ENCODE measurements at places on chromosomes 5 and 9.
A peak's percentile ranks its signal among the peaks of the same experiment; 100 is the strongest.

- DNase-seq = no peak
Measured at GRCh38 chr9:135476561-135477355, 2.8 kb upstream of the PPP1R26 start.

DNA sequence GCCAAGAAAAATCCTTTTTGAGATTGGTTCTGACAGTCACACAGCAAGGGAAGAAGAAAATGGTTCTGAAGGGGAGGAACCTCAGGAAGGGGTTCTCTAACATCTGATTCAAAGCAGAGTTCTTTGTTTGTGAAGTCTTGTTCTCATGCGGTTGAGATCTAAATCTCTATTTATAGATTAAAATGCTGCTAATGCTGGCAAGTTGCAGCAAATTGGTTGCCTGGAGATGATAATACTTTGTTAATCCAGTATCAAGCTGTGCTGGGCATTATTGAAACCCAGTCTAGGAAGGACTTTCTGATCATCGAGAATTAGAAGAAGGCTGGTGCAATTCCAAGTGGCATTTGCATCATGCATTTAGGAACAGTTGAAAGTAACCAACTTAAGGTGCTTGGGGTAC, 34.0 kb upstream of the SLC28A3 start:
- no peak for DNase-seq

- no peak for DNase-seq
Measured at GRCh38 chr5:147472664-147473475, 37.0 kb downstream of the DPYSL3 start.

- no peak for DNase-seq
Measured at GRCh38 chr5:112703866-112704820, 33.5 kb upstream of the APC start.

GRCh38 chr9:68644831-68645230, 60.2 kb upstream of the PIP5K1B start:
- DNase-seq = no peak

DNA sequence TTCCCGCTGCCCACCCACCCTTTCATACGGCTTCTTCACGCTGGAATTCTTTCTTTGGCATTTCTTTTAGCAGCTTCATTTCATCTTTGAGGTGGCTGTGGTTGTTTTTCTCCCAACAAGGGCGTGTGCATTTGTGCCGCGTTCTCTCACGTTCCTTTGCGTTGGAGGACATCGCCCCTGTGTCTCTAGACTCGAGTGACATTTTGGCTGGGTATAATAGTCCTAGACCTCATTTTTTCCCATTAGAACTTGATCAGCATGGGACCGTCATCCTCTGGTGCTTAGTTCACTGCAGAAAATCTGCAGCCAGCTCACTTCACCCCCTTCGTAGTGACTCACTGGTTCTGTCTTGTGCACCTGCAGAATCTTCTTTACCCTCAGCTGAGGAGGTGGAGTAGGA, 29.5 kb downstream of the KCNT1 start:
- no peak for DNase-seq

DNA sequence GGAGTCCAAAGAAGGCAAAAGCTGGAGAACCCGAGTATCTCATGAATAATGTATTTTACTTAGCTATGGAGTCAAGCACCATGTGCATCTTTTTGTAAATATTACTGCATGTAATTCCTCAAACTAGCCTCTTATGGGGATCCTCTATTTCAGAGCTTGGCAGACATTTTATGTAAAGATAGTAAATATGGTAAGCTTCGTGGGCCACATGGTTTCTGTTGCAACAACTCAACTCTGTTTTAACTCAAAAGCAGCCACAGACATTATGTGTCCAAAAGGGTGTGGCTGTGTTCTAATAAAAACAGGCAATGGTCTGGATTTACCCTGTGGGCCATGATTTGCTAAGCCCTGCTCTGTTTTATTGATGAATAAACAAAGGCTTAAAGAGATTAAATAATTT, 17.3 kb downstream of the DAPK1 start:
- no peak for DNase-seq

- DNase-seq = no peak
Measured at GRCh38 chr5:14922456-14922855, 50.9 kb upstream of the ANKH start.

GRCh38 chr9:129946246-129946995, 96.6 kb downstream of the FNBP1 start:
- no peak for DNase-seq

DNA sequence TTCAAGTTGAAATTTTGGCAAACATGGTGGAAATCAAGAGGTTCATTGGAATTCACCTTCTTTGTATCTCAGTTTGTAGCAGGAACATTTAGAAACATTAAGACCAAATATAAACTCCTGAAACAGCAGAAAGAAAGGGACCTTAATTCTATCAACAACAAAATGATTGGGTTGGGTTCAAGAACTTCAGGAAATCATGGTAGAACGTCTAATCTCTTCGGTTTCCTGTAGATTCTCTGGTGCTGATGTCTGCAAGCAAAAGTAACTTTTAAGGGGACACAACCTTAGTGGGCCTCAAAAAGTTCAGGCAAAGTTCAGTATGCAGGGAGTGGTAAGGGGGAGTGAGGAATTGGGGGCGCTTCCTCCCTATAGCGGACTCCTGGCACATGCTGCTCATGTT, 3.4 kb downstream of the IL33 start:
- no peak for DNase-seq

DNA sequence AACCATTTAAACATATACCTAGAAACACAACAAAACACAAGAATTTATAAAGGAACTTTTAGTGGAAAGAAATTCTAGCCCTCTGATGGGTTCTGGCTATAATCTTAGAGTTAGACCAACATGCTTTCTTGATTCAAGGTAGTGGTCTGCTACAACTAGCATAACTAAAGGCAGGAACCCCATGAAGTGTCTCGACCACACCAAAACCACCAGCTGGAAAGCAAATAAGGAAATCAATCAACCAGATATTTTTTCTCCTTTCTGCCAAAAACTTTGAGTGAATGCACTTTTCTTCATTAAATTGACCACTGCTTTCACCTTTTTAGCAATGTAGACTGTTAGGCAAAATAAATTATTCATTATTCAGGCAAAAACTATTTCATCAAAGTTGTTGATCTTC, 346.4 kb downstream of the EBF1 start:
- no peak for DNase-seq

DNA sequence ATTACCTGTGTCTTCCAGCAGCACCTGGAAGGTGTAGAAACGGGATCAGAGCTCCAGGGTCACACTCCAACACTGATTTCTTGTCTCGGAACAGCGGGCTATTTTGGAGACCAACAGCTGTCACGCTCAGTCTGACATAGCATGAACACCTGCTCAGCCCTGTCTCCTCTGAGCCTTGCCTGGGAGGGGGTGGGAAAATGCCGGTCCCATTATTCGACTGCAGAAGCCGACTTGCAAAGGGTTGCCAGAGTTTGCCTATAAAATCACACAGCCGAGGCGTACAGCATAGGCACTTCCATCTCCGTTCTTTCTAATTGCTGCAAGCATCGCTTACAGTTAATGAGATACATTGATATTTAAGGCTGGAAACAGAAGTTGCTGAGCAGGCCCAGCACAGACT, 300.8 kb upstream of the MSX2 start:
- no peak for DNase-seq

DNA sequence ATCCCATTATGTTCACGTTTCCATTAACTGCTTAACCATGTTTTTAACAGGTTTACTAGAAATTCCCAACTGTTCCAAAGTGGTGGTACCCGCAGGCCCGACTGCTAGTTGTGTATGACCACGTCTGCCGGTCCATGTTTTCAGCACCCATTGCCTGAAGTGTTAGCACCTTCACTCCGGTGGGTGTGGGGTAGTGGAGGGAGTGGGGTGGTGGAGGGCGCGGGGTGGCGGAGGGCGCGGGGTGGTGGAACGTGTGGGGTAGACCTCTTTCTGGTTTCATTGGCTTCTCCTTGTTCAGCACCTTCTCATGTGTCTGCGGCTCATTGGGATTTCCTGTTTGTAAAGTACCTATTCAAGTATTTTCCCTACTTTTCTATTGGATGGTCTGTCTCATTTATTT, 37.7 kb downstream of the TPPP start:
- no peak for DNase-seq

DNA sequence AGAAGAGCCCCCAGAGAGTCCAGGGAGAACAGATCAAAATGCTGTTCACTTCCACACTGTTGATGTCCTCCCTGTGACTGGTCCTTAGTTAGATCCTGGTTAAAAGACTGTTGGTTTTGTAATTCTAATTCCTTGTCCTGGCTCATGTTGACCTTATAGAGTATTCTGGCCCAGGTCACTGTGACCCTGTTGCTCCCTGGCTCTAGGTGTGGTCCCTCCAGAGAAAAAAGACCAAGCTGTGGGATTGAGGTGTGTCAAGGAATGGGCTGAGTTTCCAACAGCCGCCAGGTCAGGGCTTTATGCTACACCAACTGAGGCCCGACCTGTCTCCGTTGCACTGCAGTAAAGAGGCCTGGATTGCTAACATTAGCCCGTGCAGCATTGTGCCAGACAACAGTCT, 241.0 kb upstream of the MSX2 start:
- no peak for DNase-seq

DNA sequence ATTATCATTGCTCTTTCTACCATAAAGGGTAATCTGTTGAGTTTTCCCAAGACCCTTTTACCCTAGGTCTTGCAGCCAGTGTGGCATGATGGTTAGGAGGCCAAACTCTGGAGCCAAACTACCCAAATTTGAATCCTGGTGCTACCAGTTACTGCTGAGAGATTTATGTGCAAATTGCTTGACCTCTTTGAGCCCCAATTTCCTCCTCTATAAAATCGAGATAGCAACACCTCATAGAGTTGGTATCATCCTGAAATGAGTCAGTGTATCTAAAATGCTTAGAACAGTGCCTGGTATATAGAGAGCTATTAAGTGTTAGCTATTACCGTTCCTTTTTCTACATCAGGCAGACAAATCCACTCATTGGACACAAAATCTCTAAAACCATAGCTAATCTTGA, 43.0 kb downstream of the ACTBL2 start:
- DNase-seq = no peak

DNA sequence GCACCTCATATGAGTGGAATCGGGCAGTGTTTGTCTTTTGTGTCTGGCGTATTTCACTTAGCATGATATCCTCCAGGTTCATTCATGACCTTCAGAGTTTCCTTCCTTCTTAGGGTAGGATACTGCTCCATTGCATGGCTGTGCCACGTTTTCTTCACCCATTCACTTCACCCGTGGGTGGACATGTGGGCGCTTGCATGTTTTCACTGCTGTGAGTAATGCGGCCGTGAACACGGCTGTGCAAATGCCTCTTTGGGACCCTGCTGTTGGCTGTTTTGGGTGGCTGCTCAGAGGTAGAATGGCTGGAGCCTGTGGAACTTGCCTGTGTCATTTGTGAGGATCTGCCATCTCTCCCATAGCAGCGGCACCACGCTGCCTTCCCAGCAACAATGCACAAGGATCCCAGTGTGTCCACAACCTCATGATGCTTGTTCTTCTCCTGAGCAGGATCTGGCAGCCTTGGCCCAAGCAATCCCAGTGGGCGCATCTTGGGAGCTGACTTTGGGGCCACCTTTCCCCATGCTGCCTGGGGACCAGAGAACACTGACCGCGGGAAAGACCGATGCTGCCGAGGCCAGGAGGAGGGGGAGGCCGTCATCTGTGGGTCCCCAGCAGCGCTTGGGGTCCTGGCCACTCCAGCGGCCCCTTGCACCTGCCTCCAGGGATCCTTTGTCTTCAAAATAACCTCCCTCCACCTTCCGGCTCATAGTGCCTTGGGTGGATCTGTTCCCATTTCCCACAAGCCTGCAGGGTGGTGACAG, 2.3 kb upstream of the SCGB3A1 start:
- DNase-seq = no peak

DNA sequence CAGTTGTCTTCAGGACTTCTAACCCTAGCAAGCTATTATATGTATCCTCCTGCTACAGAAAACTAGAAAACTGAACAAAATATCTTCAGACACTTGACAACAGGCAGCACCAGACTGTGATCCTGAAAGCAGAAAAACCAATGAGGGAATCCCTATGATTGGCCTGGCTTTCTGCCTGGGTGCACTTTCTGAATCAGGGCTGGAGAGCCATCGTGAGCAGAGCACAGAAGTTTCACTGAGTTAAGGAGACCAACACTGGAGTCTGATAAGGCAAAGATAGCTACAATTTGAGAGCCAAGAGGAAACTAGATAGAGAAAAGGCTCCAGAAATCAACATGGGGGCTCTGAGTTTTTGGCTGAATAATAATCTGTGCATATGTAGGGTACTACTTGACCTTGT, 106.5 kb downstream of the FANCC start:
- no peak for DNase-seq

- DNase-seq = no peak
Measured at GRCh38 chr9:120214332-120214731, 365.6 kb downstream of the CDK5RAP2 start.

DNA sequence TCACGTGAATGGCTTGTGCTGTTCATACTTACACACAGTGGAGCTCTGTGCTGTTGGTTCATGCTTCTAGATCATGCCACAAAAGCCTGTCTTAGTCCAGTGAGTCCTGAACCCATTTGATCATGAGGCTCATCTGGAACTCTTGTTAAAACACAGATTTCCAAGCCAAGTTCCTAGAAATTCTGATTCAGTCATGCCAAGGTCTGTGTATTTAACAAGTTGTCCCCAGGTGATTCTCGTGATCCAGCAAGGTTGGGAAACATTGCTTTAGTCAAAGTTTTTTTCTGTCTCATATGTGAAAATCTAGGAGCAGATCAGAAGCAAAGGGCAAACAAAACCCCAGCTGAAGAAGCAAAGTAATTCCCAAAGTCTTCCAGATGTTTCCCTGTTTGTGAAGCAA, 112.5 kb upstream of the GAS1 start:
- DNase-seq = no peak

DNA sequence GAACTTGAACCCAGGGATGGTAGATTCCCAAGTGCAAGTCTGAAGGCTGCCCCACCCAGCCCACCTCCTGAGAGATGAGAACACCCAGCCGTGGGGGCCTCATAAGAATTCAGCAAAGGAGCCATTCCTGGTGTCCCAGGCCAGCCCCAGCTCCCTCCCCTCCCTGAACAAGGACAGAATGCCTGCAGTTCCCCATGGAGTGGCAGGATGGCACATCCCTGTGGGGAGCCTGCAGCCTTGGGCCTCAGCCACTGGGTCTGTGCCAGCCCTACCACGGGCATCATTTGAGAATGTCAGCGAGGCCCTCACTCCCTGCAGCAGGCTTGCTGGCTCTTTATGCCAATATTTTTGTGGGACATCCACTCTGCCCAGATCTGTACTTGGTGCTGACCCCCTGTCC, 36.2 kb upstream of the RAPGEF1 start:
- DNase-seq = no peak

- DNase-seq = no peak
Measured at GRCh38 chr9:124495126-124496074, 11.8 kb downstream of the NR5A1 start.

GRCh38 chr5:179559284-179560252, 9.2 kb downstream of the RUFY1 start:
- DNase-seq = peak; percentile 94

GRCh38 chr5:98064118-98064685, 709.3 kb upstream of the RGMB start:
- no peak for DNase-seq

Data from CD4-positive, alpha-beta T cell treated with Interleukin-17A for 1 hour (primary cell).